Endodermal cell (in vitro differentiated cells): ENCODE measurements at places on chromosomes 1 and 21.

DNA sequence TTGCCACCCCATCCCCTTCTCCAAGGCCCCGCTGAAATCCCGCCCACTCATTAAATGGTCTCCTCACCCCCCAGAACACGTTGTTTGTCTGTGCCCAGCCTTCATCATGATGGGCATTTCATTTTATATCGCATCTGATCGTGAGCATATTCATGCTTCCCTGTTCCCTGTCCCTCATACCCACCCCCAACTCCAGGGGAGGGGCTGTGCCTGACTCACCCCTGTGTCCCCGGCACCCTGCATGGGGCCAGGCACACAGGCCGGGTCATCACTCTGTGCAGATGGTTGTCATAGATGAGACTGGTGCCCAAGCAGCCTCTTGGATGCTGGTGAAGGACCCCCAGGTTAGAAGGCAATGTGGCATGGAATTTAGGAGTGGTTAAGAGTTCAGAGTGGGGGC lies 11.0 kb downstream of the CAMK2N1 start:
- no peak for DNase-seq

GRCh38 chr1:228213917-228214808 lies 6.3 kb downstream of the OBSCN start:
- no peak for DNase-seq

DNA sequence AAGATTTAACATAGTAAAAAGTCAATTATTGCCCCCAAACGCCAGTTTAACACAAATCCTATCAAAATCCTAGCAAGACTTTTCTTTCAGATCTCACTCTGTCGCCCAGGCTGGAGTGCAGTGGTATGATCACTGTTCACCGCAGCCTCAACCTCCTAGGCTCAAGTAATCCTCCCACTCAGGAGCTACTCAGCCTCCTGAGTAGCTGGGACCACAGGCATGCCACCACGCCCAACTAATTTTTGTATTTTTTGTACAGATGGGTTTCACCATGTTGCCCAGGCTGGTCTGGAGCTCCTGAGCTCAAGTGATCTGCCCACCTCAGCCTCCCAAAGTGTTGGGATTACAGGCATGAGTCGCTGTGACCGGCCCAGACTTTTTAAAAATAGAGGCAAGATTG lies 4.8 kb downstream of the SNIP1 start:
- no peak for DNase-seq

DNA sequence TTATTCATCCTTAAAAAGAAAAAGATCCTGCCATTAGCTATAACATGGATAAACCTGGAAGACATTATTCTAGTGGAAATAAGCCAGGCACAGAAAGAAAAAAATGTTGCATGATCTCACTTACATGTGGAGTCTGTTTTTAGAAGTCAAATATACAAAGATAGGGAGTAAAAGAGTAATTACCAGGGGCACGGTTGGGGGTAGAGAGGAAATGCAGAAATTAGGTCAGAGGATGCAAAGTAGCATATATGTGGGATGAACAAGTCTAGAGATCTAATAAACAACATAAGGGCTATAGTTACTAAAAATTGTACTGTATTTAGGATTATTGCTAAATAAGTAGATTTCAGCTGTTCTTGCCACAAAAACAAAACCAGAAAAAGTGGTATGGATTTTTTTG lies 61.4 kb upstream of the CD53 start:
- no peak for DNase-seq

DNA sequence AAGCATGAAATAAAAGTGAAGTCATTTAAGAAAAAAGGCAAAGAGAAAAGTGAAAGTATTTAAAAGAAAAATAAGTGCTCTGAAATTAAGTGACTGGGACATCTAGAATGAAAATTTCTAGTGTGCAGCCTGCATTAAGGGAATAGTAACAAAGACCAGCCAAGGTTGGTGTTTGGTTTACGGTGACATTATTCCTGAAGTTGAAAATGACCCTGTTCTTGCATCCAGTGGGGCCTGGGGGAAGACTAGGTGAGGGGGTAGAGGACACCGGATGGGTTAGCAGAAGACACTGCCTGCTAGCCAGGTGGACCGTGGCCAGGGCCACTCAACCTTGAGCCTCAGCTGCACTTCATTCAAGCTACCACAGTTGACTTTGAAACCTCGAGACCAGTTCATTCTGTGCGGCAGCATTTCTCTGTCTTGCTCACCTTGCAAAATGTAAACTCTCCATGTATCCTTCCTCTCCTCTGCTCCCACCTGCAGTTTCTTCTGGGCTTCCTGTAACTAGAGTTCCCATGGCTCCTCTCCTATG lies 14.3 kb upstream of the KCNK1 start:
- DNase-seq: no peak

DNA sequence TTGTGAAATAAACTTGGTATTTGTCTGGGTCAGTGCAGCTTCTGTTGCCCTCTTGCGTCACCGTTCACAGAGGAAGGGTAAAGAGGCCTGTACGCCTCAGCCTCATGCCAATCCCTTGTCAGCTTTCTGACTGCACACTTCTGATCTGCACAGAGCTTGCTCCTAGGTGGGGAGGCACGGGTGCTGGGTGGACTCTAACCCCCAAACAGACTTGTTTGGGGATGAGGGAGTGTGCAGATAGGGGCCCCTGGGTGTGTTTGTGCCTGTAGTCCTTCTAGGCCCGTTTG lies 803 bp upstream of the B4GALT2 start:
- no peak for DNase-seq

- DNase-seq: no peak
Measured at GRCh38 chr1:169090900-169091311, 15.6 kb upstream of the ATP1B1 start.

GRCh38 chr1:161082996-161083747 lies 6.2 kb downstream of the NECTIN4 start:
- peak; percentile 75 for DNase-seq

- no peak for DNase-seq
Measured at GRCh38 chr1:193221651-193222050, 35.2 kb upstream of the B3GALT2 start.

DNA sequence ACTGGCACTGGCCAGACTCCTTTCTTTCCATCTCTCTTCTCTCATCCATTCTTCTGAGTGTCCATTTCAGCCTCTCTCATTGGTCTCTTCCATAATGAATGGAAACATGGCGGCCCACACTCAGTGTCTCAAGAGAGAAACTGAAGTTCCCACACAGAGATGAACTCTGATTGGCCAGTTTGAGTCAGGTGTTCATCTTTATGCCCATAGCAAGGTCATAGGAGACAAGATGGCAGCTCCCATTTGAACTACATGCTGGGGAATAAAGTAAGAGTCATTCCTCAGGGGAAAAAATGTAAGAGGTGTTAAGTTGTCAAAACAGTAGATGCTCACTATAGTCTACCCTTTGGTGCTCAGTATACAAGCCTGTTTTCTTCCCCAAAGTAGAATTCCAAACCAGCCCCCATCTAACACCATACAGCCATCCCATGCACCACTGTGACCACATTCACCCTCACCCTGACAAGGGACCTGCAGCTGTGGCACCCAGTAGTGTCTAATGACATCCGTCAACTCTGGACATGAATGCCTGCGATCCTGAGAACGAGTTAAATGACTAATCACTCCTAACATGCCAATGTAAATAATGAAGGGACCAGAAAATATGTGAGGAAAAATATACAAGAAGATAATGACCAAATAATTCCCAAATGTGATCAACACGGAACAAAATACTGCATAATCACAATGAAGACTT lies 12.4 kb downstream of the CDA start:
- no peak for DNase-seq

GRCh38 chr1:12811409-12811784 lies 19.8 kb downstream of the PRAMEF11 start:
- DNase-seq: no peak

GRCh38 chr1:25430967-25431881 lies 527 bp downstream of the MACO1 start:
- no peak for DNase-seq

GRCh38 chr1:24805534-24806301 lies 60.5 kb downstream of the CLIC4 start:
- DNase-seq: no peak

DNA sequence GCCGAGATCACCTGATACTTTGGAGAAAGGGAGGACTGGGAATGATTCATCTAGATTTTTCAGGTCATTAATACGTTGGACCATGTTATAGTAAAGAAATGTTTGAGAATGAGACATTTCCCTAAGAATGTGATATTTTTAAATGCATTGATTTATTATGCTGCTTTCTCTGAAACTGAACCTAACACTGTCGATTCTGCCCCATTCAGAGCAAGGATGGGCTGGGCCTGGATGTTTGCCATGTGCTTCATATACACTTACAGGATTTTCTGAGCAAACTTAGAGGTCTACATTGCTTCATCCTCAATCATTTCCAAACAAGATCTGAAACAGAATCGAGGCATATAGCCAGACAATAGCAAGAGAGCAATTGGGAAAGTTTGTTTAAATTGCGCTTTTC lies 183.3 kb downstream of the CRB1 start:
- no peak for DNase-seq

DNA sequence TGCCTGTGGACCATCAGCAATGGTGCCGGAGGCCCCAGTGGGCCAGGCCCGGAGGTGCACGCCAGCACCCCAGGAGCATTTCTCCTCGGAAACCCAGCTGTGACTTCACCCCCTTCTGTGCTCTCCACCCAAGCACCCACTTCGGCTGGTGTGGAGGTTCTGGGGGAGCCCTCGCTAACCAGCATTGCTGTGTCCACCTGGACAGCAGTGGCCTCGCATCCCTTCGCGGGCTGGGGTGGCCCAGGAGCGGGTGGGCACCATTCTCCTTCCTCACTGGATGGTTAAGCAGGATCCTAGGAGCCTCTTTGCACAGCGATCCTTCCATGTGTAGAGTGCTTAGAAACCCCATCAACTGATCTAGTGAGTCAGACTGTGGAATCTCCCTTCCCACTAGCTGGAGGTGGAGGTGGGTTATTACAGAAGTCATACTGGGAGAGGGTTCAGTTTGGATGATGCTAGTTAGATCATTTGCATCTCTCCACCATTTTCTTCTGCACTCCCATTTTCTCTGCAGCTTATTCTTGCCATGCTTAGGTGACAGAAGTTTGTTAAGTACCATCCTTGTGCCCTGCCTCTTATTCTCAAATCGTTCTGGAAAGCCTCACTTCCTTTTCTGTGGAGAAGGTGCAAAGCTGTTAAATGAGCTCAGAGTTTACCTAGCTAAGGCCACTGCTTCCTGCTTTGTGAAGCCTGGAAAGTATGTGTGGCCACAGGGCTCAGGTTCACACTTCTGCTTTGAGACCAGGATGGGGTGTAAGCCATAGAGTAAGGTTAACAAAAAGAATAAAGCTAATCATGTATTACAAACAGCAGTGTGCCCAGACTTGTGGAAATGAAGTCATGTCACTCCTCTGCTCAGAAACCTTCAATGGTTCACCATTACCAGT lies 32.3 kb downstream of the TBX19 start:
- DNase-seq: no peak

- peak; percentile 62 for DNase-seq
Measured at GRCh38 chr1:239817801-239818200, 273.9 kb upstream of the FMN2 start.

DNA sequence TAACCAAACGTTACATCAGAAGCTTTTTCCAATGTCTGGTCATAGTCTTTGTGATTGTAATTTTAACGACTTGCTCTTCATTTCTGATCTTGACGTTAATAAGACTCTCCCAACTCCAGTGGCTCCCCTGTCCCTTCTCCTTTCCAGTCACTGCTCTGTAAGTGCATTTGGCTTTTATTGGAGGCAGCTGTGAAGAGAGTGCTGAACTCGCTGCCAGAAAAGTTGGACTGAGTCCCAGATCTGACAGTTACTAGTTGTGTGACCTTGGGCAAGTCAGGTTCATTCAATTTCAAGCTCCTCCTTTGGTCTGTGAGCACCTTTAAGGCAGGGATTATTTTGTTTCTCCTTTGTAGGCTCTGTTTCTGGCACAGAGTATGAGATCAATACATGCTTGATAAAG lies 109.6 kb upstream of the TSPAN2 start:
- no peak for DNase-seq

DNA sequence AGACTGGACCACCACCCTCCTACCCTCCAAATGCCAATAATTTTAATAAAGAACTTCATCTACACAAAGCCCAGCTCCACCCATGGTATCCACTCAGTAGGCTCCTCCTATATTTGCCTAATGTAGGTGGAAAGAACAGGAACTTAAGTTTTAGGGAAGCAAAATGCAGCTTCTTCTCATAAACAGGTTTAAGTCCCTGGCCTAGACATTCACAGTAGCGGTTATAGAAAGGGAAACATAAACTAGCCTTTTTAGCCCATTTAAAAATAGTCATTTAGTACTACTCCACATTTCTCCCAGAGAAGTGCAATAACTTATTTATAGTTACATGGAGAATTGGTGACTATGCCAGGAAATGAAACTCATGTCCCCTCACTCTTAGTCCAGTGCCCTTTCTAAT lies 56.6 kb upstream of the CPLANE2 start:
- DNase-seq: no peak

DNA sequence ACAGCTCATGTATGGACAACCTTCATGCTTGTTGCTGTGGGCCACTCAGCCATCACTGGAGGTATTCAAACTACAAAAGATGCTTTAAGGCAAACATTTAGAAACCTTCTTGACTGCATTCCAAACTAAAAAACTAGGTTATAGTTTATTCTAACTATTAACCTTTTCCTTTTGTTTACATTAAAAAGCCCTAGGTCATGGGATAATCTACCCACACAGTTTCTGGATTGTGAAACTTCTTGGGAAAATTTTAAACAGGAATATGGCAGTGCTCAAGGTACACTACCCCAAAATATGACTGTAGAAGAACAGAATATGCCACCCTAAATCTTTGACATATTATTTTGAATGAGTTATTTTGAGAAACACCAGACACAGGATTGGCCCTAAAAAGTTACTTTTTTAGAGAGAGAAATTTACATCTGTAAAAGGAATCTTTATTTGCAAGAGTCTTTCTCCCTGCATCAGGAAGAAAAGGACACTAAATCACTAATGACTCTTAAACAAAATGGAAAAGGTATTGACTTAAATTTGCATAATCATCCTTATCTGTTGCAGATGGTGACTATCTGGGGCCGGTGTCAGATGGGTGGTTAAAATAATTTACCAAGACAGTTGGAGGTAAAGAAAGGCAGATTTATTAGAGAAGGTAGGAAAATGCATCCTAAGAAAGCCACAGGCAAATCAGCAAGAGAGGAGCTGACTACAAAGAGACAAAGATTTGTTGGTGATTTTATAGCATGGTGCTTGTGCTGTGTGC lies 25.1 kb upstream of the NUF2 start:
- no peak for DNase-seq

DNA sequence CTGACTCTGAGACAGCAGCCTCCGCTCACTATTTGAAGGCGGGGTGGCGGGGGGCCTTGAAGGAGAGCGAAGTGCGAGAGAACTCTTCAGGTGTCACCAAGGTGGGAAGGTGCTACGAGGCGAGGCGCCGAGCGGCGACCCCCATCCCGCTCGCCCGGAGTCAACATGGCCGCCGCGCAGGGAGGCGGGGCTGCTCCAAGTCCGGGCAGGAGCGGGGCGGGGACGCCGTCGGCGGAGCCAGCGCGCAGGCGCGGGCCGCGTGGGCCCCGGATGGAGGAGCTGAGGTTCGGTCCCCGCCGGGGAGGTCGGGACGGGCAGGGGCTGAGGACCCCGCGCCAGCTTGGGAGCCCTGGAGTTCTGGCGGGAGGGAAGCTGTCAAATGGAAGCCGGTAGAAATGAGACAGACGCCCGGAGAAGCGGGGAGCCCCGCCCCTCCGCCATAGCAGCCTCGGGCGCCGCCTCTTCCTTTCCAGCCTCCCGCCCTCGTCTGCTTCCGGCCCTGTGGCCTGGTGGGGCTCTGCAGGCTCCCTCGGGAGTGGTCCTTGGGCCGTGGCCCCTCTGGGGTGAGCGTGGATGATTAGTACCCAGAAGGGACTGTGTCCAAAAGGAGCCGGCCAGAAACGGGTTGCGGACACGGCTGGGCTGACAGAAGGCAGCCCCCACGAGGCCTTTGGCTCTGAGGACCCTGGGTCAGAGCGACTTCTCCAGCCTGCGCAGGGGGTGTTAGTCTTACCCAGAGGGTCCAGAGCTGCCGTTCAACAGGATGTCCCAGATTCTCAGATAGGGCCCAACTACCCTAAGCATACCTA lies at the start of gene PIGV:
TSS of gene PIGV (plus strand) at position 245 of the 809 bp plus-strand sequence. CDS start 2,866 bp downstream, outside the sequence.
- DNase-seq: peak; percentile 96
